ENCODE measurements at places on chromosomes 7 and 10.

DNA sequence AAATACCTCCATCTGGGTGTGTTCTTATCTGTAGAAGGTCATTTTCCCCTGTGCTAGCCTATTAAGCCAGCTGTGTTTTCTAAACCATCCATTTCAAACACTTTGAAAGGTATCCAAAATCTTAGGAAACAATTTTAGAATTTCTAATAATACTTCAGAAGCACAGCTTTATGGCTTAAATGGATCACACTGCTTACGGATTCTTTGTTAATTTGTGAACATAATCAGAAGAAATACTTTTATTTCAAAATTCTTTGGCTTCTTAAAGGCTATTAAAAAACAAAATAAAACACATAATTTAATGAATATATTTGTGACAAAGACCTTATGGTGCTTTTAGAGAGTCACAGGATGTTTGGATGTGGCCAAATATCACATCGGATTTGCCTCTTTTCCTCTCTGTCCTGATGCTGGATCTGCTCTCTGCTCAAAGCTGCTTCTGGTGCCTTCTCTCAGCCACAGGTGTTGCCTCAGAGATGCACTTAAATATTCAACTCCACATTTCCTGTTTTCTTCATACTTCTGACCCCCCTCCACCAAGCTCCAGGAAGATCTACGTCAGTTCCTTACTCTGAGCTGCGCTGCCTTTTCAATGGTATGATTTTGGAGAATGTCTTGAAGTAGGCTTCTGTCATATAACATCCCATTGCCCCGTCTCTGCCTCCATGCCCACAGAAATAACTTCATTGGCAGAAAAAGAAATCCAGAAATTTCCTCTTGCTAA is 230.6 kb downstream of the MLLT10 start:
- no peak for DNase-seq

- no peak for DNase-seq
These were observed 32.5 kb downstream of the SEMA3A start for GRCh38 chr7:84162125-84162524.

DNA sequence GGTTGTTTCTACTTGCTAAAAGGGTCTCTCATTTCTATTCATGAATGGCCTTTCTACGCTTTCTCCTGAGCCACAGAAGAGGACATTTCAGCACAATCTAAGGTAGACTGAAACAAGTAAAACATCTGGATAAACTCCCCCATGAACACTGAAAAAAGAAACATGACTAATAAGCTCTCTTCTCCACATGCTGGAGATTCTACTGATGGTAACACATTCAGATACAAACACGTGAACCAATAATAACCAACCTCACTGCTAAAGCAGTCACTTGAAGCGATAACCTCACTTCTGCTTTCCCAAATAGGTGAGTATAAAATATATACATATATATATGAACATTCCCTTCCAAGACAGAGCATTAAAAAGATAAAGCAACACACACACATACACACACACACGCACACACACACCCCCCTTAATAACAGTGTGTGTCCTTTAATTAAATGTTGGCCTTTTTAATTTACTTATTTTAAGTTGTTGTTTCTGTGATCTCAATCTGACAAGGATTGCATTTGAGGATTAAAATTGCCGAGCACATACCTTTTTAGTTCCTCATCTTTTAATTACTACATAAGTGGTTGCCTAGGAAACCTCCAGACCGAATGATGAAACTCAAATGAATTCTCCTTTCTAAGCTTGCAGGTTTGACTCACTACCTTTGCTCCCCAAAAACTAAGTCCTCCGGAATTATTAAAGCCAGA is 292.4 kb upstream of the KLF14 start:
- no peak for DNase-seq

GRCh38 chr7:133784486-133785001 is 342.6 kb upstream of the LRGUK start:
- DNase-seq = no peak

DNA sequence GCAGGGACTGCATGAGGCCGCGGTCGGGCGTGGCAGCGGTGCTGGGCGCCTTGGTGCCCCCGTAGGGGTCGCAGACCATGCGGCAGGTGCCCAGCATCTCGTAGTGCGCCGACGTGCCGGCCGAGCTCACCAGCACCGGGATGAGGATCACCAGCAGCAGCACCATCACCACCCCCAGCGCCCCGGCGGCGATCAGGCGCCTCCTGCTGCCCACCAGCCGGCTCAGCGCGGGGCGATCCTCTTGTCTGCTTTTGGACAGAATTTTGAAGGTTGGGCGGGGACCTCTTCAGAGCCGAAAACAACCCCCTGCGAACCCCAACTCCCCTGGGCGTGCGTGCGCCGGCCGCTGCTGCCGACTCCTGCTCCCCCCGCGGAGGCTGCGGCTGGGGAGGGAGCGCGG is 779 bp downstream of the C1QL3 start:
- DNase-seq = peak; percentile 53

DNA sequence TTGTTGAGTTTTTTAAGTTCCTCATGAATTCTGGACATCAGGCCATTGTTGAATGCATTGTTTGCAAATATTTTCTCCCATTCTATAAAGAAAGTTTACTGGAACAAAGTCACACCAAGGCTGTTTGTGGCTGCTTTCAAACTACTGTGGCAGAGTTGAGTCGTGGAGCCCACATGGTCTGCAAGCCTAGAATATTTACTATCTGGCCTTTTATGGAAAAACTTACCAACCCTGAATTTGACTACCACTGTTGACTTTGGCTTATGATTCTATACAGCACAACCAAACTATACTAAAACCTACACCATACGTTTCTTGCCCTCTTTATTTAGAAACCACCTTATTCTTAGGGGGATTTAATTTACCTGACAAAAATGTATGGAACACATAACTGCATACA is 239.1 kb downstream of the KCNMA1 start:
- no peak for DNase-seq

Data from activated T-cell treated with anti-CD3 and anti-CD28 coated beads, Interleukin-2, amount 50 U/mL, for 48 hours (primary cell).